GM23248 (cell line): ENCODE measurements at places on chromosomes 13 and 19. TPM values are rescaled to one million over a fixed set of nuclear protein-coding genes. Genes with fewer than 3 reads are reported as not detected.

DNA sequence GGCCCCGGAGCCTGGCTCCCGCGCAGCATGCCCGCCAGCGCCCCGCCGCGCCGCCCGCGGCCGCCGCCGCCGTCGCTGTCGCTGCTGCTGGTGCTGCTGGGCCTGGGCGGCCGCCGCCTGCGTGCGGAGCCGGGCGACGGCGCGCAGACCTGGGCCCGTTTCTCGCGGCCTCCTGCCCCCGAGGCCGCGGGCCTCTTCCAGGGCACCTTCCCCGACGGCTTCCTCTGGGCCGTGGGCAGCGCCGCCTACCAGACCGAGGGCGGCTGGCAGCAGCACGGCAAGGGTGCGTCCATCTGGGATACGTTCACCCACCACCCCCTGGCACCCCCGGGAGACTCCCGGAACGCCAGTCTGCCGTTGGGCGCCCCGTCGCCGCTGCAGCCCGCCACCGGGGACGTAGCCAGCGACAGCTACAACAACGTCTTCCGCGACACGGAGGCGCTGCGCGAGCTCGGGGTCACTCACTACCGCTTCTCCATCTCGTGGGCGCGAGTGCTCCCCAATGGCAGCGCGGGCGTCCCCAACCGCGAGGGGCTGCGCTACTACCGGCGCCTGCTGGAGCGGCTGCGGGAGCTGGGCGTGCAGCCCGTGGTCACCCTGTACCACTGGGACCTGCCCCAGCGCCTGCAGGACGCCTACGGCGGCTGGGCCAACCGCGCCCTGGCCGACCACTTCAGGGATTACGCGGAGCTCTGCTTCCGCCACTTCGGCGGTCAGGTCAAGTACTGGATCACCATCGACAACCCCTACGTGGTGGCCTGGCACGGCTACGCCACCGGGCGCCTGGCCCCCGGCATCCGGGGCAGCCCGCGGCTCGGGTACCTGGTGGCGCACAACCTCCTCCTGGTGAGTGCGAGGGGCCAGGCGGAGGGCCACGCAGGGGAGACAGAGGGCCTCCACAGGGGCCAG lies at the start of gene KL:
TSS of gene KL (plus strand) at position 10 of the 909 bp plus-strand sequence. CDS start at position 28, 18 bp downstream.
- peak; percentile 34 for DNase-seq

GRCh38 chr19:10122045-10122444 lies 2.3 kb upstream of the EIF3G start:
- peak; percentile 86 for DNase-seq

DNA sequence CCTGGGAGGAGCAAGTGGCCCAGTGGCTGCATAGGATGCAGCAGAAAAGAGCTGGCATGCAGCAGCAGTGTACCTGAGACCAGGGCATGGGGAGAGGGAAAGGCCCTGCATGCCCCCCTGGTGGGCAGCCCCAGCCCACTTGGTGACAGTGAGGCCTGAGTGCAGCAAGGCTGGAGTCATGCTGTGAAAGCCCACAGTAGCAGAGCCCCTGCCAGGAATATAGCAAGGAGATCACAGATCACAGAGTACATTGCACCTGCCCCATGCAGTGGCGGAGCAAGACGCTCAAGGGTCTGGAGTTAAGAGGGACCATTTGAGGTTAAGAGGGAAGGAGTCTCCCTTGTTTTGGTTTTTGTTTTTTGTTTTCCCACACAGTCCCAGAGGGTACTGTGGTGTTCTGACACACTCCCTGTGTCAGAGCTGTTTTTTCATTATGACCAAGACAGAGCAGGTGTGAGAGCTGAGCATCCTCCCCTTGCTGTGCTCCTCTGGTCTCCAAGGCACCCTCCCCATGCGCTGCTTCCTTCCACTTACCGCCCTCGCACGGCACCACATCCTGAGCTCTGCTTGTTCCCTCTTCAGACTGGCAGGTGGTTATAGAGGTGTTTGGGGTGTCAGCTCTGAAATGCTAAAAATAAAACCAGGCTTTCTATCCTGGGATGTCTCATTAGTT lies 85.0 kb upstream of the UBL3 start:
- DNase-seq = no peak

DNA sequence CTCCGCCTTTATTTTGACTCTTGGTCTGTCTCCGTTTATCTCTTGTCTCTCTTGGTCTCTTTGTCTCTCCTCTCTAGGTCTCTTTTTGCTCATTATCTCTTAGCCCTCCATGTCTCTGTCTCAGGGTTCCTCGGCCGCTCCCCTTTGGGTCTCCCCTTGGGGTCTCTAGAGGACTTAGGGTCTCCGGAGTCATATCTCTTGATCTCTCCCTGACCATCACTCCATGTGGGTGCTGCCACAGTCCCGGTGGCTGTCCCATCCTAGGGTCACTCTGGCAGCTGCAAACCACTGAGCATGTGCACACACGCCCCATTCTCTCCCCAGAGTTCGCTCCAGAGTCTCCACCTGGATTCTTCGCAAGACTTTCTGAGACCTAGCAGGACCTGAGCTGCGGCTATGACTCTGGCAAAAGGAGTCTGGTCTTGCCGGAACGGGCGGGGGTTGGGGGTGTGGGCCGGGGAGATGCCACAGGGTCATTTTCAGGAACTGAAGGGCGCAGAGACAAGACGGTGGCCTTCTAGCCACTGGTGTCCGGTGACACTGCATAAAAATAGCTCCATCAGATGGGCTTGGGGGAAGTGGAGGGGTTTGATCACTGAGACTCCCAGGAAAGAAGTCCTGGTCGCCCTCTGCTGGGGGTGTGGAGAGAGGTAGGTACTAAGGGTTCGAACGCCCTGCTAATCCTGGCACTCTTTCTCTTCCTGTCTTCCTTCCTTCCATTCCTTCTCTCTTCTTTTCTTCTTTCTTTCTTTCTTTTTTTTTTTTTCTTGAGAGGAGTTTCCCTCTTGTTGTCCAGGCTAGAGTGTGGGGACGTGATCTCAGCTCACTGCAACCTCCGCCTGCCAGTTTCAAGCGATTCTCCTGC lies 1.2 kb upstream of the KCNA7 start:
- peak; percentile 45 for DNase-seq

Gene CD33
- 0.30 TPM in 1 of 2 replicates, not detected in the other for polyA plus RNA-seq

Gene C13orf46
- 1.7 and 1.8 TPM in 2 replicates for polyA plus RNA-seq

Gene SPC24
- polyA plus RNA-seq = 14.8 and 16.2 TPM in 2 replicates
